ENCODE measurements at places on chromosomes 6 and 20. TPM values are rescaled to one million over a fixed set of nuclear protein-coding genes. Genes with fewer than 3 reads are reported as not detected.

CFAP61 gene
- not detected for total RNA-seq

DNA sequence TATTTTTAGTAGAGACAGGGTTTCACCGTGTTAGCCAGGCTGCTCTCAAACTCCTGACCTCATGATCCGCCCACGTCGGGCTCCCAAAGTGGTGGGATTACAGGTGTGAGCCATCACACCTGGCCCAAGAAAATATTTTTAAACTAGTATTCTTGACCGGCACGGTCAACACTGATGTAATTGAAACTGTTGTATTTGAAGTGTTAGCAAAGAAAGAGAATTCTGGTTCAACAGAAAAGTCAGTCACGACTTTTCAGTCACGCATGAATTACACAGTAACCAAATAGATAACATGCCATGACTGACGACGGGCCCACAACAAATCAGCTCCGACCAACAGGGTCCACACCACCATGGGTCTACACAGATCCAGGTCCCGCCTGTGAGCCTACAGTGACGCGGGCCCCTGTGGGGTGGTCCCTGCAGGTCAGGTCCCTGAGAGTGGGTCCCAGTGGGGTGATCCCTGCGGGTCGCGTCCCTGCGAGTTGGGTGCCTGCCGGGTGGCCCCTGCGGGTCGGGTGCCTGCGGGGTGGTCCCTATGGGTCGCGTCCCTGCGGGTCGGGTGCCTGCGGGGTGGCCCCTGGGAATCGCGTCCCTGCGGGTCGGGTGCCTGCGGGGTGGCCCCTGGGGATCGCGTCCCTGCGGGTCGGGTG lies 1.0 kb downstream of the GMEB2 start:
- H3K4me3 ChIP-seq = peak overlapping the region; percentile 56
- H3K4me1 ChIP-seq = peaks cover 44% of the 10 kb centered on the region
- peaks cover 4% of the 10 kb centered on the region for H3K36me3 ChIP-seq
- DNase-seq = peak; percentile 91

RAE1 gene
- total RNA-seq = 24.2 TPM

DNA sequence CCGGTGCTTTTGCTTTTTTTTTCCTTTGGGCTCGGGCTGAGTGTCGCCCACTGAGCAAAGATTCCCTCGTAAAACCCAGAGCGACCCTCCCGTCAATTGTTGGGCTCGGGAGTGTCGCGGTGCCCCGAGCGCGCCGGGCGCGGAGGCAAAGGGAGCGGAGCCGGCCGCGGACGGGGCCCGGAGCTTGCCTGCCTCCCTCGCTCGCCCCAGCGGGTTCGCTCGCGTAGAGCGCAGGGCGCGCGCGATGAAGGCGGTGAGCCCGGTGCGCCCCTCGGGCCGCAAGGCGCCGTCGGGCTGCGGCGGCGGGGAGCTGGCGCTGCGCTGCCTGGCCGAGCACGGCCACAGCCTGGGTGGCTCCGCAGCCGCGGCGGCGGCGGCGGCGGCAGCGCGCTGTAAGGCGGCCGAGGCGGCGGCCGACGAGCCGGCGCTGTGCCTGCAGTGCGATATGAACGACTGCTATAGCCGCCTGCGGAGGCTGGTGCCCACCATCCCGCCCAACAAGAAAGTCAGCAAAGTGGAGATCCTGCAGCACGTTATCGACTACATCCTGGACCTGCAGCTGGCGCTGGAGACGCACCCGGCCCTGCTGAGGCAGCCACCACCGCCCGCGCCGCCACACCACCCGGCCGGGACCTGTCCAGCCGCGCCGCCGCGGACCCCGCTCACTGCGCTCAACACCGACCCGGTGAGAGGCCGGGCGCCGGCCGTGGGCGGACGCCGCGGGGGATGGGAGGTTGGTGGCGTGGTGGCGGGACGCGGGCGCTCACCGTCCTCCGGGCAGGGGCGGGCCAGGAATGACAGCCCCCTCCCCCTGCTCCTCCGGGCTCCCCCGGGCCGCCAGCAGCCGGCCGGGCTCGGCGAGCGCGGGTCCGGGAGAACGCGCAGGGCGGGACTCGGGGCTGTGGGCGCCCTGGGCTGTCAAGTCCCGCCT lies 606 bp downstream of the ID4 start:
- H3K27me3 ChIP-seq = peaks cover 37% of the 10 kb centered on the region
- no peaks in the 10 kb centered on the region for H3K36me3 ChIP-seq
- DNase-seq = no peak

DNA sequence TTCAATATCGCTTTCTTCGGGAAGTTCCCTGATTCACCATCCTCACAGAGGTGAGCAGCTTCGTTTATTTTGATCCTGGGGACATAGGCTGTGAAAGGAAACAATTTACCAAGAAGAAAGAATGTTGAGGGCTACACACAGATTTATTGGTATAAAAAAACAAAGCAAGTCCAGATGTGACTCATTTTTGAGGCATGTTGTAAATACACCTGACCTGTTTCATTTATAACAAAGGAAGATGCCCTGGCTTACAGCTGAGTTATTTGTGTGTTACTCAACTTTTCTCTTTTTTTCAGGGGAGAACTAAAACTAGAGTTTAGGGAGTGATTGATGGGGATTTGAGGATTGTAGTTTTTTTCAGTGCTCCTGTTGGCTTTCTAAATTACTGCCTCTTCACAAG lies 489.5 kb downstream of the CBLN4 start:
- H3K4me1 ChIP-seq = no peaks in the 10 kb centered on the region
- H3K27ac ChIP-seq = no peak overlapping the region
- H3K36me3 ChIP-seq = no peaks in the 10 kb centered on the region
- DNase-seq = no peak

GRCh38 chr6:153145591-153145990 lies 14.5 kb upstream of the RGS17 start:
- no peaks in the 10 kb centered on the region for H3K27me3 ChIP-seq
- H3K36me3 ChIP-seq = no peaks in the 10 kb centered on the region
- no peak overlapping the region for H3K27ac ChIP-seq
- H3K4me3 ChIP-seq = no peak overlapping the region

DNA sequence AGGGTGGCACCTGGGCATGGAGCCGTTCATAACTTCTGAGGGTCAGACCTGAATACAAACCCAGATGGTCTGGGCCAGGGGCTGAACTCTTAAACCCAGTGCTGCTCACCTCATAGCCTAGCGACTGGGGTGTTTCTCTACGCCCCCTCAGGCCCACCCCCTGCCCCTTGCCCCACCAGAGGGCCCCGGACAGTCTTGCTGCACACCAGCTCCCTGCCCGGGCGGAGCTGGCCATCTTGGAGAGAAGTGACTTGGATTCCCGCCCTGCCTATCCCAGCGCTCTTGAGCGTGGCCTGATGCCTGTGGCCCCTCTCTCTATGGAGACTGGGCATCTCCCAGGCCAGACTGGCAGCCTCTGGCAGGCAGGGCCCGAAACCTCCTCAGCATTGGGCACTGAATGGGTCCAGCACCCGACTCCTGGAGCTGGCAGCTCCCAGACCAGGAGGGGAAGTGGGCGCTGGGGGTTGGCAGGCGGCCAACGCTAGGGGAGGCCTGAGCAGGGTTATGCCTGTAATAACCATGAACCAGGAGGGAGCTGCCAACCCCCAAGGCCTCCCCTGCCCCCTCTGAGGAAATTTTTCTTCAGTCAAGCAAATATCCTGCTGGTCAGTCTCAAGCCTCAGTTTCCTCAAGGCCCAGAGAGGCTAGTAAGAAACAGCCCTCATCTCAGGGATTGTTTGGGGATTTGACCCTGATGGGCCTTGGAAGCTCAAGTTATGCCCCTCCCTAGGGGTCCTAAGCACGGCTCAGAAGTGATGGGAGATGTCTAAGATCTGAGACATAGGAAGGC lies 169.5 kb downstream of the VEGFA start:
- no peak overlapping the region for H3K4me3 ChIP-seq
- DNase-seq = peak; percentile 58
- H3K36me3 ChIP-seq = no peaks in the 10 kb centered on the region

DBNDD2 gene
- total RNA-seq = 18.6 TPM

GRCh38 chr20:20364593-20365479 lies 3.1 kb upstream of the INSM1 start:
- peak; percentile 66 for DNase-seq
- peaks cover 72% of the 10 kb centered on the region for H3K4me1 ChIP-seq
- H3K27ac ChIP-seq = no peak overlapping the region
- H3K4me3 ChIP-seq = no peak overlapping the region

- H3K4me3 ChIP-seq = no peak overlapping the region
- H3K36me3 ChIP-seq = no peaks in the 10 kb centered on the region
- no peaks in the 10 kb centered on the region for H3K27me3 ChIP-seq
- no peaks in the 10 kb centered on the region for H3K4me1 ChIP-seq
- no peak overlapping the region for H3K27ac ChIP-seq
- DNase-seq = no peak
Observed at GRCh38 chr6:16872543-16873235, 111.4 kb upstream of the ATXN1 start.

DNA sequence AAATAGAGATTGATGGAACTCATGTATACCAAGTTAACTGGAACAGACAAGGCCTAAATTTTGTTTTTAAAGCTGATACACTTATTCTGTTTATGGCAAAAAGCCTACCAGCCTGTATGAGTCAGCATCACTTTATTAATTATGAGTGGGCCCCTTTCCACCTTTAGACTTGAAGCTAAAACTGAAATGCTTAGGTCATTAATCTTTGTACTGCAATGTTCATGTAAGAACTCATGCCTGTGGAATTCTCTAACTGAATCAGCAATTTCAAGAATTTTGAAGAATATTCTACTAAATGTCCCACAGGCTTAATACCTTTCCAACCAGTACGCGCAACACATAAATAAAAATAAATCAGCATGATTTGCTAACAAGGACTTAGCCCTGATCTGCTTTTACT lies 140.2 kb upstream of the PHACTR1 start:
- peaks cover 8% of the 10 kb centered on the region for H3K4me1 ChIP-seq
- no peaks in the 10 kb centered on the region for H3K36me3 ChIP-seq
- H3K27me3 ChIP-seq = no peaks in the 10 kb centered on the region

GRCh38 chr20:9160757-9161156 lies 91.9 kb downstream of the PLCB4 start:
- no peaks in the 10 kb centered on the region for H3K27me3 ChIP-seq
- H3K36me3 ChIP-seq = no peaks in the 10 kb centered on the region
- no peak overlapping the region for H3K4me3 ChIP-seq
- no peaks in the 10 kb centered on the region for H3K4me1 ChIP-seq

- H3K27ac ChIP-seq = no peak overlapping the region
- H3K4me1 ChIP-seq = no peaks in the 10 kb centered on the region
- no peak overlapping the region for H3K4me3 ChIP-seq
- H3K36me3 ChIP-seq = no peaks in the 10 kb centered on the region
Observed at GRCh38 chr20:59903621-59904020, 29.8 kb downstream of the SYCP2 start.

EFCAB8 gene
- 1.9 TPM for total RNA-seq

DNA sequence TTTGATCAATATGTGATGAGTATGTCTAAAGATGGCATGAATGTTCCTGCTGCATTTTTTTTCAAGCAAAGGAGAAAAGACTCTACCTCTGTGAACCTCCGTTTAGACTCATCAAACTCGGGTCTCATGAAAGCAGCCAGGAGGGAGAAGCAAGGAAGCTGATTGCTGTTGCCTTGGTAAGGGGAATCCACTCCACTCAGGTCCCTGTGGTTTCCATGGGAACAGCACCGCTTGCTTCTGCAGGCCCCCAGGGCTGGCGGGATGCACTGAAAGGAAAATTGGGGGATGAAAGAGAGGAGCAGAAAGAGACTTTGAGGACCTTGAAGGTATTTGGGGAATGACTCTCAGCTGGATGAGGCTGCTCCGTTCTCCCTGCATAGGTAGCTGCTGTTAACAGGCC lies 249.6 kb upstream of the RIN2 start:
- no peaks in the 10 kb centered on the region for H3K4me1 ChIP-seq
- no peak overlapping the region for H3K27ac ChIP-seq
- no peak for DNase-seq
- no peak overlapping the region for H3K4me3 ChIP-seq

DNA sequence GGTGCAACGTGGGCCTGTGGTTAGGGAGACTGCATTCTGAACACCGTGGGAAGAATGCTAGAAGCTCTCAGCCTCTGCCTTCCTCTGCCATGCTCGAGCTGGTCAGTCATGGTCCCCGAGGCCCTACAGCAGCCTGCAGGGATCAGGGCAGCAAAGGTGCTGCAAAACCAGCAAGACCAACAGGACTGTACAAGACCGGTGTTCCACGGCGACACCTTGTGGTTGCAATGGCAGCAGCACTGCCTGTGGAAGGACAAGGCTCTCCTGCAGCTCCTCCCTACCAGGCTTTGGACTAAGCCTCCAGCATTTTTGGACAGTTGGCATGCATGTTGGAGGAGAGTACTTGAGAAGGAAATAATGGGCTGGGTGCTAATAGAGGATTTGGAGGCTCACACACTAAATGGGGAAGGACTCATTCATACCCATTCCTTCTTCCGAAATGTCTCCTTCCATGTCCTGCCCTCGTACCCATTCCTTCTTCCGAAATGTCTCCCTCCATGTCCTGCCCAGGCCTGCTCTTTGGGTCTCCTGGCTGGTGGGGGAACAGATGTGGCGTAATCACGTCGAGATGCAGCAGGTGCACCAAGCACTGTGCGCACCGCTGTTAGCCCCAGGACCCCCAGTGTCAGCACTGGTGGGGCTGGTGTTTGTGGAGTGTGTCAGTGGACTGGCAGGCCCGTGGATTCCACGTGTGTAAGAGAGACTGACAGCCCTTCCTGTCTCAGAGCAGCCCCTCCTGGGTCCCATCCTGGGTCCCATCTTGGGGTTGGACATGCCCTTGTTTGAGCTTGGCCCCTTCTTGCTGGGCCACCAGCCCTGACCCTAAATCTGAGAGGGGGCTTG lies 18.6 kb upstream of the MYT1 start:
- DNase-seq = peak; percentile 55
- peaks cover 6% of the 10 kb centered on the region for H3K27me3 ChIP-seq
- H3K27ac ChIP-seq = no peak overlapping the region
- H3K4me1 ChIP-seq = no peaks in the 10 kb centered on the region

DNA sequence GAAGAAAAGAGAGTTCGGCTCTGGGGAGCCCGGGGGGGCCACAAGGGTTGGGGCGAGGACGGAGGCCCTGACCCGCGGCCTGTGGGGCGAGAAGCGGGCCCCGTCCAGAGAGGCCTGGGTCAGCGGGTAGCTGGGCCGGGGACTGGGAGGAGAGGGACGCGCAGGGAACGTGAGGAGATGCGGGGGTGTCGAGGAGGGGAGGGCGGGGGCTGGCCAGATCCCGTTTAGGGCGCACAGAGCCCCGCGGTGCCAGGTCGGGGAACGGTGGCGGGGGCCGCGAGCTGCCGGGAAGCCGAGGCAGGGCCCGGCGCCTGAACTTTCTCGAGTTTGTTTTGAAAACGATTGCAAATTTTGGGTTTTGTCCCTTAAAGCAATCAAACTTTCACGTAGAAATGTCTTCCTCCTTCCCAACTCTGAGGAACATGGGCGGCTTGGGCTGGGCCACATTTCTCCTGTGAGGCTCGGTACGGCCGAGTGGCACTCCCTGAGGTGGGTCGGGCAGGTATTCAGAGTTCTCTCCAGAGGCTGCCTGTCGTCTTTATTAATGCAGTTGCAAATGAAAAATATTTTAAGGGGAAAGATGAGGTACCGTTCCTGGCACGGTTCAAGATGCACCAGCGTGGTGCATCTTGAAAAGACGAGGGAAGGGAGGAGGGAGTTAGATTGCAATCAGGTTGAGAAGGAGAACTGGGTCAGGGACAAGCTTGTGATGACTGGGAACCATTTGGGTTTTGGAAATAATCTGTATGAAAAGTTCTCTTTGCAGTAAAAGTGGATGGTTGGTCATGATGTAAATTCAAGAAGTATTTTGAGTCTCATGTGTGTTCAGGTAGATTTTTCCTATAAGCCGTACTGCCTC lies 972 bp downstream of the RNF8 start:
- H3K27me3 ChIP-seq = no peaks in the 10 kb centered on the region
- peak; percentile 80 for DNase-seq
- peaks cover 47% of the 10 kb centered on the region for H3K4me1 ChIP-seq
- H3K27ac ChIP-seq = peak overlapping the region; percentile 70

- H3K4me3 ChIP-seq = no peak overlapping the region
- no peak for DNase-seq
- no peaks in the 10 kb centered on the region for H3K36me3 ChIP-seq
- H3K27ac ChIP-seq = no peak overlapping the region
- no peaks in the 10 kb centered on the region for H3K27me3 ChIP-seq
- peaks cover 10% of the 10 kb centered on the region for H3K4me1 ChIP-seq
Observed at GRCh38 chr6:38632490-38632889, 7.2 kb downstream of the BTBD9 start.

SPATS1 gene
- total RNA-seq = not detected

All from spleen (tissue), 13 donors.